Fibroblast of skin of left biceps (primary cell): ENCODE measurements at places on chromosomes 3 and 15.

GRCh38 chr15:66566963-66567531, 1.2 kb upstream of the LCTL start:
- peak; percentile 58 for DNase-seq

GRCh38 chr3:149497966-149498670, 23.6 kb downstream of the TM4SF4 start:
- no peak for DNase-seq

DNA sequence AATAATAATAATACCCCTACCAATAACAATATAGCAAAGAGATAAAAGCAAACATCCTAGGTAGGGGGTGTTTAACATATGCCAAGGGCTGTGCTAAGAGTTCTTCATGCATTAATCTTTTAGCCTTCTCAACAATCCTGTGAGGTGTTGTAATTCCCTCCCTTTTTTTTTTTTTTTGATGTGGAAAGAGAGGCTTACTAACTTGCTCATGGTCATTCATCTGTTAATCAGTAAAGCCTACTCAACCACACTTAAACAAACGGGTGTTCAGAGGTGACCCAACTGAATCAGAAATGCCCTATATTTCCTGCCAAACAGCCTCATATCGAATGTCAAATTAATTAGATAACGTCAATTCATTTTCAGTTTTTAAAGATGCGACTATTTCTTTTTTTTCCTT, 232.1 kb downstream of the CTNNB1 start:
- no peak for DNase-seq

GRCh38 chr3:189289251-189289650, 117.5 kb downstream of the TPRG1 start:
- no peak for DNase-seq

DNA sequence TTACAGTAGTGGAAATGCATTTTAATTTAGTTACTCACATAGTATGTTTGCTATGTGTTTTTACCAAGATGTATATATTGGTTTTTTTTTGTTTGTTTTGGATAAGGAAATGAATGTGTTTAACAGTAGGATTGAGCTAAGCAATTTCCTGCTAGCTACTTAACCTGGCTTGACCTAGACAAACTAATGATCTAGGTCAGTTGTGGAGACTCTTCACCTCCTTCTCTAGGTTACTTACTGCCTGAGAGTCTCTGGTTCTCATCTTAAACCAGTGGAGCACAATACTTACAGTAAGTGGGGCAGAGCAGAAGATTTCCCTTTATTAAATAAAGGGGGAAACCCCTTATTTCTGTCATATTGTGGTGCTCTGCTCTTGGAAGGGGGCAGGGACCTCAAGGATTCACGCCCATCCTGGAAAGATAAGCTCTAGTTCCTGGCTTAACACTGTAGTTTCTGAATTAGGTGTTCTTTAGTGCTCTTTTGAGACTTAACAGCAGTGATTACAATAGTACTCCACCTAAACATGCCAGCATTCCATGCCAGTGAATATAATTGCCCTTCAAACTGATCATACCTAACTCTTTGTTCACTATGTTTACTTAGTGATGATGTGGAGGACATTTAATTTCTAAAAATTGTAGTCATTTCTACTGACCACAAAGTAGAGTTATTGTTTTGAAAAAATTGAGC, 79.9 kb downstream of the UBP1 start:
- no peak for DNase-seq

GRCh38 chr3:117910820-117911521, 1123.7 kb downstream of the IGSF11 start:
- no peak for DNase-seq

DNA sequence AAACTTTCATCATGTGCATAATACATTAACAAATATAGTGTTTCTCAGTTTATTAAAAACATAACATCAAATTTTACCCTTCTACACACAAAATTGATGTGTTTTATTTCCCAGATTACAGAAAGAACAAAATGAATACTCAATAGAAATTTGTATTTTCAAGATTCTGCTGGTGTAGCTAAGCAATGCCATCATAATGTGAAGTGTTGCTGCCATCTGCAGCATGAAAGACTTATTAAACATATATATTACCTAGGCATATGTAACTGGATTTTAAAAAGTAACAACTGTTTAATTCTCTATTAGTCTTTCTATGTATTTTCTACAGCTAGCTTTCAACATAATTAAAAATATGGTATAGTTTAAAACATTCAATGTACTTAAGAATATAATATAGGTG, 27.5 kb downstream of the PLSCR5 start:
- peak; percentile 13 for DNase-seq

DNA sequence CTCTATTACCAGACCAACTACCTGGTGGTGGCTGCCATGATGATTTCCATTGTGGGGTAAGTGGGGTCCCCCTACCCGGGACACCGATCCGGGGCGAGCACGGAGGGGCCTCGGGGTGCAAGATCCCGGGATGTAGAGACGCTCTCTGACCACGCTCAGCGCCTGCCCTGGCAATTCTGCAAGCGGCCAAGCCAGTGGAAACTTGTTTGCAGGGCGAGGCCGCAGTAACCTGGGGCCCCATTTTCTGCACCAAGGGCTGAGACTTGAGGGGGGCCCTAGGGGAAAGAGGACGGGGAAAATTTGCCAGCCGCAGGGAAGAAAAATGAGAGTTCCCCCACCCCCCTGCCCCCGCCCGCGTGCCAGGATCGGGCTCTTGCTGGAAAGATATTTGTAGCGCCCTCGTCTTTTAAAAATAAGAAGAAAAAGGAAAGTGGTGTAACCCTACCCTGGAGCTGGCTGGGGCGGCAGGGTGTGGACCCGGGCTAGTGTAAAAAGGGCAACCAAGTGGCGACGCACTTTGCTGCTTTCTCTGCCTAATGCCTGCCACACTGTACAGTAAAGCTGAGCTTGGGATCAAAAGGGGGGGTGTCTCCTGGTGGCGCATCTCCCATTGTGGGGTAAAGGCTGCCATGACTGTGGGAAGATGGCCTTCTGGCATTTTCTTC, 563 bp downstream of the ARL6IP5 start:
- no peak for DNase-seq

- DNase-seq, result no peak
These were observed 185.6 kb downstream of the OR4M2 start for GRCh38 chr15:22265970-22266369.

DNA sequence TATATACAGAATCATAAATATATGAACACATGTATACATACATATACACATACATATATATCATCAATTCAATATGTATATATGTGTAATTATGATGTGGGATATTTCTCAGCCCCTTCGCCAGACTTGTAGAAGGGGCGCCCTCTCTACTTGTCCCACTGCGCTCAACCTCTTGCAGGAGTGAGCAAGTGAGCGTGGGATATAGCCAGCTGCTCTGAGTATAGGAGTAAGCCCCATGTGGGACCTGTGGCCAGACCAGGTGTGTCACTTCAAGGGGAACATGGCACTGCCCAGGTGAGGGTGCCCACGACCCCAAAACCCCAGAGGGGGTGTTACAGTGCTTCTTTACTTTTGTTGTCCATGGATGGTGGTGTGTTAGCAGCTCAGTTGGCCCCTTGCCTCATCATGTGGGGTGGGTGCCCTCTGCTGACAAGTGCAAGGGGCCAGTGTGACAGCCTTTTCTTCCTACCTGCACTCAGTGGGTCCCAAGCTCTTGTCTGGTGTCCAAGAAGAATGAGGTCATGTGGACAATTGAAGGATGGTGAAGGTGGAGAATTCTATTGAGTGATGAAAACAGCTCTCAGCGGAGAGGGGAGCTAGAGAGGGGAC, 304.1 kb downstream of the UNC13C start:
- DNase-seq, result no peak

DNA sequence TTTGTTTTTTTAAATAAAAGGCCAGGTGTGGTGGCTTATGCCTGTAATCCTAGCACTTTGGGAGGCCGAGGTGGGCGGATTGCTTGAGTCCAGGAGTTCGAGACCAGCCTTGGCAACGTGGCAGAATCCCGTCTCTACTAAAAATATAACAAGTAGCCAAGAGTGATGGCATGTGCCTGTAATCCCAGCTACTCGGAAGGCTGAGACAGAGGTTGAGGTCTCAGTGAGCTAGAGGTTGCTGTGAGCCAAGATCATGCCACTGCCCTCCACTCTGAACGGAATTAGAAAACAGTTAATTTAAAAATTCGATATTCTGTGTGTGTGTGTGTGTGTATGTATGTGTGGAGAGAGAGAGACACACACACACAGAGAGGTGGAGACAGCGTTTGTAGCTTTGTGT, 58.8 kb downstream of the TCF12 start:
- DNase-seq, result no peak

DNA sequence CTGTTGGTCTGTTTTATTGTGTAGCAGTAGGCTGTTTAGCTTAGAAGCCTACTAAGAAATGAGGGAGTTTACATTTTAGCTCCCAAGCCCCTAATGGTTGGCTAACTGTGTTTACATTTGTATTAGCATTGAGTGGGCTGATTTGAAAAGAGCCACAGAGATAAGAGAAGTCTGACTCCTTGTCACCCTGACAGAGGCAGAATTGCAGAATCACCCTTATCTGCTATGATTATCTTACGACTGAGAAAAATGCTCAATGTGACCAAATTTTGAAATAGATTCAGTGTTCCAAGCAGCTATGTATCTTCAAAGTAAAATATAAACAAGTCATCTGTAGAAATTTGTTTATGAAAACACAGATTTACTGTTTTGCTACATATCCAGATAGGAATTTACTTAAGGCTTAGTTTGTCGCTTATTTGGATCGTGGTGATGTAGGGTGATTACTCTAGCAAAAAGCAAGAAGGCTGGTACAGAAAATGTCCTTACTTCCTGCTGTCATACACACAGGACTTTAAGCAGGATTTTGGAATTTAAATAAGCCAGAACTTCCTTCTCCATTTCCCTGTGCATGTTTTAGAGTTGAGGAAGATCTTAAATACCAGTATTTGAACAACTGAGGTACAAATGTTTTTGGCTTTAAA, 19.0 kb downstream of the SEMA6D start:
- DNase-seq, result no peak

- no peak for DNase-seq
These were observed 211.8 kb downstream of the NAALADL2 start for GRCh38 chr3:175070946-175071345.

GRCh38 chr3:23999012-23999641, 54.0 kb downstream of the NR1D2 start:
- DNase-seq, result peak; percentile 38

- DNase-seq, result peak; percentile 56
These were observed 54.4 kb downstream of the FEZF2 start for GRCh38 chr3:62318752-62319569.

DNA sequence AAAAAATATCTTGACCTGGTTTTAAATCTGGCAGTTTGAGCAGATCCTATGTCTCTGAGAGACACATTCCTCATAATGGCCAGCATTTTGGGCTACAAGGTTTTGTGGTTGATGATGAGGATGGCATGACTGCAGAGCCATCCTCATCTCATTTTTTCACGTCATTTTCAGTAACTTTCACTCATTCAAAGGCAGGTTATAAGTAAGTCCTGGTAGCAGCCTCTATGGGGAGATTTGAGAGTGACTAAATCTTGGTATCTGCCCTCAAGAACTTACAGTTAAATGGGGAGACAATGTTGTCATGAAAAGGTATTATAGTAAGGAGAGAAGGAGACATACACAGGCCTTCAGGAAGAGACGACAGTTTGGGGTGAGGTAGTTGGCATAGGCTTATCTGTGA, 14.5 kb downstream of the TIGIT start:
- no peak for DNase-seq

DNA sequence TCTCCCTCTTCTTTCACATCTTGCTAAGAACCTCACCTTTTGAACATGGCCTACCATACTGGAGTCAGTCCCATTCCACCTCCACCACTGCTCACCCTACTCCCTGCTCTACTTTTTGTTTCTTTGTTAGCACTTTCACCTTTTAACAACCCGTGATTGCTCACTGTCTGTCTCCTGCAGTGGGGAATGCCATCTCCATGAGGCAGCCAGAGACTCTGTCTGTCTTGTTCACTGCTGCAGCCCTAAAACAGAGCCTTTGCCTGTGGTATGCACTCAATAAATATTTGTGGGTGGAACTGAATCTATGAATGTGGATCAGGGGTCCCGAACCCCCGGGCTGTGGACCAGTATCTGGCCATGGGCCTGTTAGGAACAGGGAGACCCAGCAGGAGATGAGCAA, 16.5 kb upstream of the TLE3 start:
- DNase-seq, result no peak

DNA sequence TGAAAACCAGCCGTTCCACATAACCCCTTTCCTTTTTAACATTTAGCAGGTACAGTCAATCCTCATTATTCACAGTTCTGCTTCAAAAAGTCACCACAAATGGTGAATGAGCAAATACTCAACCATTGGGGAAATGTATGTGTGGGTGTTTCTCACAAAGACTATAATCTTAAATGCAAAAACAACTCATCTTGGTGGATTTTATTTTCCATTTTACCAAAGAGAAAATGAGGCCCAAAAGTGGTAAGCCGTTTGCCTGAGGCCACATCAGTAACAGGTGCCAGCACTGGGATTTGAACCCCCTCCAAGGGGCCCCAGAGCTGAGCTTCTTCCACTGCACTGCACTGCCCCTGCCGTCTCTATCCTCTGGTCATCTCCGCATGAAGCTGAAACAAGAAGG, 208.8 kb downstream of the OSBPL10 start:
- DNase-seq, result no peak
